ENCODE measurements at places on chromosomes 2 and 18.
A peak's percentile ranks its signal among the peaks of the same experiment; 100 is the strongest.

GRCh38 chr18:6561420-6561861 is 146.7 kb upstream of the L3MBTL4 start:
- DNase-seq = no peak

- DNase-seq = no peak
Observed at GRCh38 chr2:189016311-189016861, 42.2 kb downstream of the COL3A1 start.

DNA sequence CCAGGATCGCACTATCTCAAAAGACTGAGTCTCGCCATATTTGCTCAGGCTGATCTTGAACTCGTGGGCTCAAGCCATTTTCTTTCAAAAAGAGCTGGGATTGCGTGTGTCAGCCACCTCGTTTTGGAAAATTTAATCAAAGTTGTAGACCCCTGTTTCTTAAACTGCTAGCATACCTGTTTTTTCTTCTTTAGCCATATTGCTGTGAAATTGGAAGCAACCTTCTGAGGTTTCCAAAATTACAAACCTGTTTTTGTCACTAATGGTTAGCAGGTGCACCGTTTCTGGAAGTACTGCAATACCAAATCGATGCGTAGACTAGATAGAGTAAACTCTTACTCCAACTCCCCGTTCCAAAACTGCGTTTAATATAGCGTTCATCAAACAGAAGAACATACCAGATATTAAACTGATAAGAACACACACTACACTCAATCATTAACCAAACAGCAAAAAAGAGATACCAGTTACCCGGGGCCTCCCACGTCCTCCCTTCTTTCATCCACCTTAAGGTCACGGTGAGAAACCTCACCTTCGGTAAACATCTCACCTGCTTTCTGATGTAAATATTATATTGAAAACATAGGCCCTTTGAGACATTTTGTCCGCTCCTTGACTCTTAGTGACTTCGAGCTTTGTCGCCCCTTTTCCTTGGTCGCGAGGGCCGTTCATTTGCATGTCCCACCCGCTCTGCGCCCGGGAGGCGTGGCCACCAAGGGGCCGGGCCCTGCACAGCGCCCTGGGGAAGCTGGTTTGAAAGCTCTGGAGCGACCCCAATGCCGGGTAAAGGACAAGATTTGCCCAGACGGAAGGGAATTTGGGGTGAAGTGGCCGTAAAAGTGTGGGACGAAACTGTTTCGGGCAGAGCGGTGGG is at the start of gene RNU2-63P:
TSS of gene RNU2-63P (minus strand) at position 462 of the 874 bp plus-strand sequence.
- peak; percentile 65 for DNase-seq

- no peak for DNase-seq
Observed at GRCh38 chr2:239765911-239766310, 259.2 kb downstream of the NDUFA10 start.

DNA sequence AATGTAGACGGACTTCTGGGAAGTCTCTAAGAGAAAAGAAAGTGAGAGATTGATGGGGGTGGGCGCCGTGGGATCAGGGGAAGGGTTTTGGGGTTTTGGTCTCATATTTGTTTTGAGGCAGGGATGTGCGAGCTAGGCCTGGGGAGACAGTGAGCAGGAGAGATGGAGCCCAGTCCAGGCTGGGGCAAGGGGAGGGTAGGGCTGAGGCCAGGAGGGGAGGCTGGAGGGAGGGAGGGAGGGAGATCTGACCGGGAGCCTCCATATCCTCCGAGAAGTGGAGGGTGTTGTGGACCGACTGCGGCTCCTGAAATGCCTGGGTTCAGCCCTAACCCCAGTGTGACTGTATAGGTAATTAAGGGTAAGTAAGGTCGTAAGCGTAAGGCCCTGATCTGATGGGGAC is 72.8 kb upstream of the ODC1 start:
- DNase-seq = no peak

GRCh38 chr2:241905716-241906377 is 36.3 kb downstream of the RTP5 start:
- no peak for DNase-seq

DNA sequence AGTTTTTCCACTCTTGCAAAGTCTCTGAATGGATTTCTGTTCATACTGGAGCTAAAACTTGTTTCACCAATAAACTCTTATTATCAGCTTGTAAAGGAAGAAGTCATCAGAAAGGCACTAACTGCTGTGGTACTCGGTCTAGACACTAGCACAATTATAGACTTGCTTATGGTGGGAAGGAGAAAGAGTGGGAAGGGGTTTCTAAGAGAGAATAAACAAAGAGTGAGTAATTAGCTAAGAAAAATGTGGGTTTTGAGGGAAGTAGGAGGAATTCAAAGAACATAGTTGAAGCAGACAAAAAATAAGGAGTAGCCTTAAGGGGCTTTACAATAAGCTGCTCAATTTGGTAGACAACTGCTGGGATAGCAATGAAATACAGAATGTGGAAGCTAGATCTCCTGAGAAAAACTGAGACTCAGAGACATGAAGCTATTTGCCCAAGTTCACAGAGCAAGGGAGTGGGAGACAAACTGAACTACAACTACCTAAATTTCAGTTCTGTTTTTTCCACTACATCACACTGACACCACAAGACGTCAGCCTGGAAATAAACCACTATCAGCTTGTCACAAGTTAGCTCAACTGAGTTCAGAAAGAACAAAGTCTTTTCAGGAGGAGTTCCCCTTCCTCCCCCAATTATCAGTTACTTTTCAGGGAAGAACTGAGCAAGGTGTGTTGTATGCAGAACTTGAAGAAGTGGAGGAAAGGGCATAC is 59.7 kb downstream of the MAP4K3 start:
- peak; percentile 4 for DNase-seq
